Left renal cortex interstitium (tissue), 4 donors: ENCODE measurements at places on chromosomes 6 and 20.

DNA sequence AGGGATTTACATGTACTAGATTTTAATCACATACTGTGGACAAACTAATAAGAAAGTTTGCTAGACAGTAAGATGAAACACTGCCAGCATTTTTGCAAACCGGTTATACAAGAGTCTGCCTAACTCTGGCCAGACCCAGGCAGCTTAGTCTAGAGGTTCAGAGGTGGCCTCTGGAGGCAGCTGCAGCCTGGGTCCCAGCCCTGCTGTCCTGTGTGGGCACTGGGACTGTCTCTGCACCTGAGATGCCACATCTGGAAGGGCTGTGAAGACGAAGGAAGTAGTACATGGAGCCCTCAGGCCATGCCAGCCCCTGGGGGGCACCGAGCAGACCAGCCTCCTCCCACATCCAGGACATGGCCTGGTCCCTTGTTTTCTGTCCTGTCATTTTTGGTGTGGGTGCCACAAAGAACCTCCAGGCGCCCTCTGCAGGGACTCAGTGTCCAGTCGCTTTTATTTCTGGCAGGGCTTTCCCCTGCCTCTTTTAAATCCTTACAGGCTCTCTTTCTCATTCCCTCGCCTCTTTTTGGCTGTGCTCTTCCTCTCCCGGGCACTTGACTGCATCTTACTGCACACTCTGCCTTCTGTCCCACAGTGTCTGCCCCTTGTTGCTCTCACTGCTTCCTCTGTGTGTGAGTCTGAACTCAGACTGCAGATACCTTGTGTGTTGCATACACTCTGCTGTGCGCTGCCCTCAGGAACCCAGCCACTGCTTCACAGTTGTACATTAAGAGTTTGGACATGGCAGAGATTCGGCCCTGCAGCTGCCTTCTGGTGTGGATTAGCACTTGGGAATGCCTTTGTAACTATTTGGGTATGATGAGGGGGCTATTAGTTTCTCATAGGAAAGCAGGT, 216.7 kb downstream of the ZDHHC14 start:
- no peak for DNase-seq

- no peak for DNase-seq
Measured at GRCh38 chr20:5596401-5597193, 153.6 kb upstream of the SHLD1 start.

- DNase-seq = no peak
Measured at GRCh38 chr6:107879941-107880340, 55.8 kb upstream of the SCML4 start.

- no peak for DNase-seq
Measured at GRCh38 chr6:18742406-18742805, 355.3 kb downstream of the RNF144B start.

- DNase-seq = no peak
Measured at GRCh38 chr6:14673201-14673600, 555.6 kb downstream of the CD83 start.

DNA sequence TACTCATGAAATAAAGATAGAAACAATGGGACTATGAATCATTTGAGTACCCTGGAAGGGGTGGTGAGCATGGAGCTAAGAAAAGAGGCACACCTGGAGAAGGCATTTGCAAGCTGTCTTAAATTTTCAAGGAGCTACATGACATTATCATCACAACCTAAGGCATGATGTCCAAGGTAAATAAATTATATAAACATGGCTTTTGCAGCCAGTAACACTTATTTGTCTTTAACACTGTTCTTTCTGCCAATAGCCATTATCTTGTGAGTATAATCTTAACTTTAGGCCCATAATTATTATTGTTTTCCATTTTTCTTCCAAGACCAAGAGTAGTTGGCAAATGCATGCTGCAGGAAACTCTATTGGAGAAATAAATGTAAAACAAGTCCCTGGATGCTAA, 63.7 kb downstream of the ALDH5A1 start:
- no peak for DNase-seq

GRCh38 chr6:53111865-53112264, 36.8 kb downstream of the GCM1 start:
- DNase-seq = no peak

- no peak for DNase-seq
Measured at GRCh38 chr20:33908336-33908735, 85.4 kb upstream of the RALY start.
